ENCODE measurements at places on chromosomes 2 and 18.

GRCh38 chr2:45941531-45942236, 290.2 kb downstream of the PRKCE start:
- no peak for DNase-seq

DNA sequence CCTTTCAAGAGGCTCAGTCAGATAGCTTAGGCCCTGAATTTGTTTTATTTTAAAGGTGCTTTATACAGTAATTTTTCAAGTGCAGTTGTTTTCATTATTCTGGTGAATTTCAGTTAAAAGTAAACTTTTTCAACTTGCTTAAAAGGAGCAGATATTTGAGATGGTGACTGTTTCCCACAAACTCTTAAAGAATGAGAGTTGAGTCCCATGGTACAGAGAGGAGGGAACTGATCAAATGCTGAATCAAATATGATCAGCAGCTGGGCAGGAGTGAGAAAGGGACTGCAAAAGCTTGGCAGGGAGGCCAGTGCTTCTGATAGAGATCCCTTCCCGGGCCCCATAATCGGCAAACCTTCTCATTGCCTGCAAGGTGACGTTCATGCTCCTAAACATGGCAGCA, 91.2 kb downstream of the KCNS3 start:
- no peak for DNase-seq

DNA sequence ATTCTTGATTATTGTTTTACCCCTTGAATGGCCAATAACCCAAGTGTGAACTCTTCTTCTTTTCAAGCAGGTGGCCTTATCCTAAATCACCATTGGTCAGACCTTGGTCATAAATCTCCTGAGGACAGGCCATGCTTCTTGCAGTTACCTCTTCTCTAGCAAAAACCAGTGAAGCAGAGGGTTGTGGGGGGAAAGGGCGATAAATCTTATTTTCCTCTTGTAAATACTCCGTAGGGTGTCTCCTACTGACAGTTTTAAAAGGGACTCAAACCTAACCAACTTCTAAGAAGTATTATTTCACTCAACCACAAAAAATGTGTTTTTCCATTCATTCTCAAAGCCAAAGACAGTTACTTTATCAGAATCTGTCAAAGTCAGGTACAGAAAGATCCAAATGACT, 168.1 kb upstream of the RMP24 start:
- no peak for DNase-seq

- DNase-seq, result no peak
Measured at GRCh38 chr2:95505222-95505621, 20.7 kb upstream of the TRIM43B start.

DNA sequence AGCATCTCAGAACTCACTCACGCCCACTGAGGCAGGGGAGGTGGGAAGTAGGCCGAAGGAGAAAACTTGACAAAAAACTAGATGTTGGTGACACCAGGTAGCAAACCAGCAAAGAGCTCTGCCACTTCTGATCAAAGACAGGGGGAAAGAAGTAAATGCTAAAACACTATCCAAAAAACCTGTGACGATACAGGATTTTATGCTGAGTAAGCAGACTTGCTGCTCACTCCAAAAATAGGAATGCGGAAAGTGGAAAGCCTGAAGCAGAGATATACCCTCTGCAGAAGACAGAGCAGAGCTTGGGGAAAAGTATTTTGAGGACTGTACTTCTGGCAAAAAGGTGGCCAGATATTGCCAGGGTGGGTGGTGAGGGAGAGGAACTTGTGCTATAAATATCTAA, 73.3 kb upstream of the YPEL5 start:
- DNase-seq, result no peak

GRCh38 chr2:6748406-6749067, 117.2 kb downstream of the CMPK2 start:
- no peak for DNase-seq

GRCh38 chr2:1010415-1010930, 59.8 kb downstream of the SNTG2 start:
- no peak for DNase-seq

GRCh38 chr2:127545189-127545588, 9.7 kb downstream of the MYO7B start:
- DNase-seq, result no peak

Measured in GM04503 (cell line).